Caudate nucleus (tissue), 63 donors: ENCODE measurements at places on chromosomes 2 and 18.

GRCh38 chr2:62265106-62265505 is 69.2 kb downstream of the B3GNT2 start:
- no peak for DNase-seq

GRCh38 chr2:216344206-216344949 is 27.9 kb downstream of the MARCHF4 start:
- no peak for DNase-seq

GRCh38 chr2:191580581-191580980 is 97.4 kb upstream of the NABP1 start:
- DNase-seq = no peak

GRCh38 chr2:241888641-241889040 is 19.1 kb downstream of the RTP5 start:
- DNase-seq = no peak

- no peak for DNase-seq
These were observed 78.3 kb downstream of the HDAC4 start for GRCh38 chr2:239322416-239323086.

DNA sequence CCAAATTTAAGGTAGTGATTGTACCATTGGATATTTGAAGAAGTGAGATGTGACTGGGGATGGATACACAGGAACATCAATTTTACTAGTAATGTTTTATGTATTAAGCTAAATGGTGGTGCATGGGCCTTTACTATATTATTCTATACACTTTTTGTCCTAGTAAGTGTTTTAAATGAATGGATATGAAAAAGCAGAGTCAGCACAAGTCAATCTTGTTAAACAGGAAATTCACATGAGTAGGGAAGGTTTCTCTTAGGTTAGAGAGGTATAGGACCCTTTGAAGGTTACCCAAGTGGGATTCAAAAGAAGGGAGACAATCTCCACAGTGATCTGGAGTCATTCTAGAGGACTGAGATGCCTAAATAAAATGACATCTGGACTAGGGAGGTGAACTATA is 71.8 kb upstream of the NCKAP5 start:
- no peak for DNase-seq

- no peak for DNase-seq
These were observed 31.8 kb downstream of the MEMO1 start for GRCh38 chr2:31979018-31979417.

GRCh38 chr18:72456802-72457201 is 87.3 kb downstream of the CBLN2 start:
- no peak for DNase-seq

GRCh38 chr2:62382122-62382521 is 123.9 kb downstream of the TMEM17 start:
- DNase-seq = no peak

DNA sequence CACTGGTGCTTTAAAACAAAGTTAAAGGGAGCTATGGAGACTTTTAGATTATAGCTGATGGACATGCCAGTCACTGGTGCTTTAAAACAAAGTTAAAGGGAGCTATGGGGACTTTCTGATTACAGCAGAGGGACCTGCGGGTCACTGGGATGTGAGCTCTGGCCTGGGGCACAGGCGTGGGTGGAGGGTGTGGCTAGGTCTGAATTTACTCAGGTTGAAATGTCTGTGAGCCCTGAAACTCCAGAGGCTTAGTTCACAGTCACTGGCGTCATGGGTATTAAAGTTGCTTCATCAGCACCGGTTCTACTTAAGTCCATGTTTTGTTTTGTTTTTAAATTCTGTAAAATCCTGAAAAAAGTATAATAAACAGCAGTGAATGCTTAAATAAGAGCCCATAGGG is 49.0 kb upstream of the TMEM18 start:
- no peak for DNase-seq

DNA sequence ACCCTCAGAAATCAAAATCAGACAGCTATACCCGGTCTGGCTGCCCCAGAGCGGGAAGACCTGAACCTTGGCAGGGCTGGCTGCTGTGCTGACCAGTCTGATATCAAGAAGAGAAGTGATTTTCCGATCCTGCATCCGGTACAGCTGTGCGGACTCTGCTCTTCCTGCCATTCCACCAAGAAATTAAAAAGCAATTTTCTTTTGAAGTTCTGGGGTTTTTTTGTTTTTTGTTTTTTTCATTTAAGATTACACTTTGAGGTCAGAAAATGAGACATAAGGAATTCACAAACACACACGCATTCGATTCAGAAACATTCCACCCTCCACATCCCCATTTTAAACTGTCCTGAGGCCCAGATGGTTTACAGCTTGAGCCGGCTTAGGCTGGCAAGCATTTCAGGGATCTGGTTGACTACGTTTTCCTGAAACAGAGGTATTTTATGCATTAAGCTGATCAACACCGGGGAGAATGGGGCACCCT is 156.5 kb downstream of the COL6A3 start:
- no peak for DNase-seq
